Caki2 (cell line): ENCODE measurements at places on chromosomes 7 and 10.

GRCh38 chr7:29146888-29147609 is 712 bp upstream of the CPVL start:
- DNase-seq: no peak

GRCh38 chr7:4102231-4102841 is 579.8 kb upstream of the FOXK1 start:
- no peak for DNase-seq

- DNase-seq: no peak
Observed at GRCh38 chr7:22642454-22642853, 84.5 kb upstream of the IL6 start.

- no peak for DNase-seq
Observed at GRCh38 chr10:62024026-62024701, 122.7 kb downstream of the ARID5B start.

DNA sequence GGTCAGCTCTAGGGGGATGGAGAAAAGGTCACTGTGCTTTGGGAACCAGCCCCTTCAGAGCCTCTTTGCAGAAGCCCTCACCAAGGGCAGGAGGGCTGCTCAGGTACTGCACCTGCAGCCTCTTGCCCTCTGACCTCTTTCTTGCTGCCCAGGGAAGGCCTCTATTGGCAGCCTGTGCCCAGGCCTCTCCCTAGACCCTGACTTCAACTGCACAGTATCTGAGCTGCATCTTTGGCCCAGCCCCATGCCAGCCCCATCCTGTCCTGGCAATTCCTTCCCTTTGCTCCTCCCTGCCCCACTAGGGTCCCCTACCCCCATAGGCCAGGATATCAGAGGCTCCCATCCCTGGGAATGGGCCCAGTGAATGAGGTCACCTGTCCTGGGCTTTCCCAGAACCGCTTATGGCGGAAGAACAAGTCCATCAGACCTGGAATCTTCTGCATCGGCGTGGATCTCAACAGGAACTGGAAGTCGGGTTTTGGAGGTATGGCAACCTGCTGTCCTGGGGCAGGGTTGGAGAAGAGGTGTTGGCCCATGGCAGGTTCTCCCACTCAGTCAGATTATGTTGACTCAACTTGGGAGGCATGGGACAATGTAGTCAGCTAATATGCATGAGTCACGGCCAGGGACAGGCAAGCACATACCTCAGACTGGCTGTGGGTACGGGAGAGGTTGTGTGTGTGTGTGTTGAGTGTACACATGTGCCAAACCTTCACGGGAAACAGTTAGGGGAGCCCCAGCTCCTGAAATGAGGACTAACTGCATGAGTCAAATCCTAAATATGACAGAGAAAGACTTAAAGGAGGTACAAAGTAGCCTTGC is 17.1 kb upstream of the CPA1 start:
- DNase-seq: peak; percentile 69
